Neural crest cell (in vitro differentiated cells): ENCODE measurements at places on chromosomes 3 and 15.

- DNase-seq, result no peak
Observed at GRCh38 chr3:117722856-117723255, 1013.3 kb downstream of the TUSC7 start.

DNA sequence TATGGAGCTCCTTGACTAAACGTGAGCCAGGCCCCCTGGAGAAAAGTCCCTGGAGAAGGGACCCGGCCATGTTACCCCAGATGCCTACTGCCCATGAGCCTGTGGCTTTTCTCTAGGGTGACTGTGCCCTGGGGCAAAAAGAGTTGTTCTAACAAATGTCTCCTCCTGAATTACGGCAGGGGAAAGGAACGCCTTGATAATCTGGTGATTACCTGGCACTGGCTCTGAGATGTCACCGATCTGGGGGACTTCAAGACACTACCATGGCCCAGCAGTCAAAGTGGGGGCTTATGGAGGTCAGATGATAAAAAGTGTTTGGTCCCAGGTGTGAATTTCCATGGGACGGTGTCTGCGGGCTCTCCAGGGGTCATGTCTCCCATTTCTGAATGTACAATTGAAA is 140.7 kb downstream of the KLF13 start:
- no peak for DNase-seq

DNA sequence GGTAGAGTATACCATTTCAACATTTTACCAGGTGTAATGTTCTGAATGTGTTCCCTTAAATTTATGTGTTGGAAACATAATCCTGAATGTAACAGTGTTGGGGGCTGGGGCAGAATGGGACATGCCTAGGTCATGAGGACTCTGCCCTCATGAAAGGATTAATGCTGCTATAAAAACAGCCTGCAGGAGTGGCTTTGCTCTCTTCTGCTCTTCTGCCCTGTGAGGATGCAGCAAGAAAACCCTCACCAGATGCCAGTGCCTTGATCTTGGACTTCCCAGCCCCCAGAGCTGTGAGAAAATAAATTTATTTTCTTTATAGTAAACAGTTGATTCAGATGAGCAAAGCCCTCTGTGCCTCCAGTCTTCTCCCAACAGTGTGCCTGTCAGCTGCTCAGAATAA is 326.0 kb upstream of the ONECUT1 start:
- no peak for DNase-seq

DNA sequence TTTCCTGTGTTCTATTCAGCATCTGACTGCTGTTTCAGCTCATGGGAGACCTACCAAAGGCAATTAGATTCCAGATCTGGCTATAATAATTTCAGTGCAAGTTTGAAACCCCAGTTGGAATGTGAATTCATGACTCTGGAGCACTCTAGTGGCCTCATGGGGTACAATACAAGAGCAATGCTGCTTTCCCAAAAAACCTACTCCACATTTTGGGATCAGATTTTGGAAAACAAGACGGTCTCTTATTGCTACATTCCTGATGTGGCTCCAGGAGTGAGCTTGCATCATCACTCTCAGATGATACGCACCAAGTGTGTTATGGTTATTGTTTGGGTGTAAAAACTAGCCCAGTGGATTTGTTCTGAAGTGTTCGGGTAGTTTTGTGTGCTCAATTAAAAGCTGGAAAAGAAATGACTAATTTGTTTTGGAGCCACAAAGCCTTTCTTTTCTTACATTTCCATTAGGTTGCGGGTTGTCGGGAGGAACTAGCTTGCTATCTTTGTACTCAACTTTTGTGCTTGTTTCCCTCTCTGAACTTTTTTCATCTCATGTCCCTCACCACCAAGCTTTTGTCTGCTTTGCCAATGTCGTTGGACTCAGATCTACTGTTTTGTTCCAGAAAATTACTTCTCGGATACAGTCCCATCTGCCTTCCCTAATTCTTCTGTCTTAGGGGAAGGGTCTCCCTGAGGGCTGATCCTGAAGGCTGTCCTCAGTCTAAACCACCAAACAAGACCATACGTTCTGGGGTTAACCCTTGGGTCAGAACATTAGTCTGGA is 272.1 kb downstream of the BBX start:
- DNase-seq, result no peak

DNA sequence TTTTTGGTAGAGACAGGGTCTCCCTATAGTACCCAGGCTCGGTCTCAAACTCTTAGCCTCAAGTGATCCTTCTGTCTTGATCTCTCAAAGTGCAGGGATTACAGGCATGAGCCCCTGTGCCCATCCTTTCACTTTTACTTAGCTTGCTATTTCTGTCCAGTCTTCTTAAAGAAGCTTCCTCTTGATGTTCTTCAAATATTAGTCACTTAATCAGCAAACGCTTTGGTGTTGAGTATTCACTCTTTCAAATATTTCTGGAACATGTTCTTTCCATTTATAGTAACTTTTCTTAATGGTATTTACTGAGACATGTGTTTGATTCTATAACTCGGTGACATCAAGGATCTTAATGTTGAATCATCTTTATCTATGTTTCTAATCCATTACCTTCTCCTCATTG is 122.1 kb downstream of the CNTN6 start:
- DNase-seq, result no peak

GRCh38 chr3:183895296-183895695 is 10.6 kb upstream of the PARL start:
- no peak for DNase-seq

DNA sequence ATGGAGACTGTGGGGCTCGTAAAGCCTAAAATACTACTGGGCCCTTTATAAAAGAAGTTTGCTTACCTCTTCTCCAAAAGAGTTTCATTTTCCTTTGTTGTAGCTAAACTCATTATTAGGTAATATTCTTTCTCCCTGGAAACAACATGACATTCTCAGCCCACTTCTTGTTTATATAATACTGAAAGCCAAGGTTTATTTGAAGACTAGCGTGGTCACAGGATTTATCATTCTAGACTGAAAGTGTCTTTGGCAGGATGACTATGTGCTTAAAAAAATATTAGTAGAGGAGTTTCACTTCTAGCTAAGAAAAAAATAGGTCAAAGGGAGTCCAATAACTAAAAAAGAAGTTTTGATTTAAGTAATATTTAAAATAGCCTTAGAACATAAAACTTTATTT is 1085.2 kb upstream of the CADM2 start:
- DNase-seq, result no peak

DNA sequence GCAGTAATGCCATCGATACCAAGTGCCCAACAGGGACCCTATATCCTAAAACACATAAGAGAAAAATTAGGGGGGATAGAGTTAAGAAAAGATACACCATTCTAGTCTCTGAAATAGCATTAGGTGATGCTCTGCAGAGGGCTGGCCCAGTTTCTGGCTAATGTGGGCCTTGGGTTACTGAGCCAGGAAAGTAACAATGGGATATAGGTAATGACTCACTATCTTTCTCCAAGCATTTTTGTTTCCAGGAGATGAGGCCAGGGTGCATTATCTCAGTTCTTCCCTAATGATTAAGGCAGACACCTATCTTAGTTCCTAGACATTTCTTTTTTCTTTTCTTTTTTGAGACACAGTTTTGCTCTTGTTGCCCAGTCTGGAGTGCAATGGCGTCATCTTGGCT is 50.0 kb downstream of the PRKAR2A start:
- no peak for DNase-seq

DNA sequence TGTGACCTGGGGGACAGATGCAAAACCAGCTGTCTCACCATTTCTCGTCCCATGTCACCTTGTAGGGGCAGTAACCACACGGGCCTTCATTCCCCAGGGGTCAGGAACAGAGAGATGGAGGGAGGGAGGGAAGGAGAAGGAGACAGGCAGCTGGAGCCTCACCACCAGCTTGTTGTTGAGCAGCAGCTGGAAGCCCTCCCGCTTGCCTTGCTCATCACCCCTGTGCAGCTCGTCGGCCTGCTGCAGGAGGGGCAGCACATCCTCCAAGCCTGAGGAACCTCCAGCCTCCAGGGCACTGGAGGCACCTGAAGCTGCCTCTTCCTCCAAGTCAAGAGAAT is 10.3 kb downstream of the RMDN3 start:
- no peak for DNase-seq

DNA sequence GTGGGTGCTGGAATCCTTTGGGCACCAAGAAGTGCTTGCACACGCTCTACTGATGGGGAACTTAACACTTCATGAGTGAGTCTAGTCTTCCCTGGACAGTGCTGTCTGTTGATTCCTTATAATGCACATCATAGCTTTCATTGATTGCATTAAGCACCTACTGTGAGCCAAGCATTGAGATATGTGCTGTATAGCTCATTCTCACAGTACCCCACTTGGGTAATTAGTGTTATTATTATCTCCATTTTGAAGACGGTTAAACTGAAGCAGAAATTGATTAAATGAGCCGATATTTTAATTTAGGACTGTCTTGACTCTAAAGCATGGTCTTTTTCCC is 504 bp upstream of the PDHB start:
- DNase-seq, result no peak

DNA sequence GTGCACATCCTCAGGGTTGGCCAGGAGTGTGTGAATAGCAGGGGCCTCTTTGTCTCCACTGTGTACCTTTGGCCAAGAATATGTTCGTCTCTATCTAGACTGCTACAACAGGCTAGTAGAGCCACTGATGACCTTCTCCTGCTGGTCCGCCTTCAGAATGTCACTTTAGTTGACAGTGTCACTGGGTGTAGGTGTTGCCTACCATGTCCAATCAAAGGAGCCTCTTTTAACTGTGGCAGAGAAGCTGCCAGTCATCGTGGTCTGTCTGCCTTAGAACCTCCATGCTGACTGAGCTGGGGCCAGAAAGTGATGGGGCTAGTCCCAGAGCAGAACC is 40.1 kb downstream of the OXSR1 start:
- DNase-seq, result no peak

DNA sequence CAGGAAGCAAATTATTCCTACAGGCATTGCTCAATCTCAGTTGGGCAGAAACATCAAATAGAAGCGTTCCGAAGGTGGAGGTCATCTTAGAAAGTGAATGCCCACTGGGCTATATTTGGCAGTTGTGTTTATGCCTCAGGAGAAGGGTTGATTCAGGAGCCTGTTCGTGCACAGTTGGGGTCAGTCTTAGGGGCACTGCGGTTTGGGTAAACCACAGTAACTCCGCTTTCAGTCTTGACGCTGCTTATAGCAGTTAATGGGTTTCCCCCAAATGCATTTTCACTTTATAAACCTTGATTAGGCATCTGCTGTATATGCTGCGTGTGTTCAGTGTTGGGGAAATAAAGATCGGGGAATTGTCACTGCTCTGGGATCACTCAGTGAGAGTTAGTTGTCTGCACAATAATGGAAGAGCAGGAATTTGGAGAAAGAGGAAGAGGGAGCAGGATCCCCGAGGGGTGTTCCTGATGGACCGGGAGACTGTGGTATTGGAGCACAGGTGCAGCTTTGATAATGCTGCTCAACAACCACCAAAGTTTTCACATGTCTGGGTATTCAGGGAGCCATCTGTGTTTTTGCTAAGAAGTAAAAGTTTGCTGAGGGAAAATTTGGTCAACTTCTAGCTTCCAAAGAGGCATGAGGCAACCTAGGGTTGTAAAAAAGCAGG is 124.3 kb upstream of the EIF1B start:
- no peak for DNase-seq

DNA sequence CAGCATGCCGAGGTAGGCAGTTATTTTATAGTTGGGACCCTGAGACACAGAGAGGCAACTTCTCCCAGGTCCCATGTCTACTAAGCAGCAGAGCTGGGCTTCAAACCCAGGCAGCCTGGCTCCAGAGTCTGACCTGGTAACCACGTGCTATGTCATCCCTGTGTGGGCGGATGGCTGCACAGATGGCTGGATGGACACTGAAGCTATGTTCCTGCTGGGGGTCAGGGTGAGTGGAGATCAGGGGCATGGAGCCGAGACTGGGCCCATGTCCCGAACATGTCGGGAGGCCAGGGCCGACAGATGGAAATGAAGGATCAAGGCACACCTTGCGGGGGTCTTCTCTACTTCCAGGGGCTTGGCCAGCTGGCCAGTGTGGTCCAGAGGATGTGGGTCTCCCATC is 9.3 kb upstream of the FBLN2 start:
- DNase-seq, result no peak

- peak; percentile 12 for DNase-seq
Observed at GRCh38 chr3:99532246-99532645, 106.1 kb upstream of the COL8A1 start.

GRCh38 chr3:7445331-7445730 is 584.4 kb downstream of the GRM7 start:
- DNase-seq, result no peak

- DNase-seq, result no peak
Observed at GRCh38 chr15:35540885-35541284, 5.1 kb downstream of the DPH6 start.

DNA sequence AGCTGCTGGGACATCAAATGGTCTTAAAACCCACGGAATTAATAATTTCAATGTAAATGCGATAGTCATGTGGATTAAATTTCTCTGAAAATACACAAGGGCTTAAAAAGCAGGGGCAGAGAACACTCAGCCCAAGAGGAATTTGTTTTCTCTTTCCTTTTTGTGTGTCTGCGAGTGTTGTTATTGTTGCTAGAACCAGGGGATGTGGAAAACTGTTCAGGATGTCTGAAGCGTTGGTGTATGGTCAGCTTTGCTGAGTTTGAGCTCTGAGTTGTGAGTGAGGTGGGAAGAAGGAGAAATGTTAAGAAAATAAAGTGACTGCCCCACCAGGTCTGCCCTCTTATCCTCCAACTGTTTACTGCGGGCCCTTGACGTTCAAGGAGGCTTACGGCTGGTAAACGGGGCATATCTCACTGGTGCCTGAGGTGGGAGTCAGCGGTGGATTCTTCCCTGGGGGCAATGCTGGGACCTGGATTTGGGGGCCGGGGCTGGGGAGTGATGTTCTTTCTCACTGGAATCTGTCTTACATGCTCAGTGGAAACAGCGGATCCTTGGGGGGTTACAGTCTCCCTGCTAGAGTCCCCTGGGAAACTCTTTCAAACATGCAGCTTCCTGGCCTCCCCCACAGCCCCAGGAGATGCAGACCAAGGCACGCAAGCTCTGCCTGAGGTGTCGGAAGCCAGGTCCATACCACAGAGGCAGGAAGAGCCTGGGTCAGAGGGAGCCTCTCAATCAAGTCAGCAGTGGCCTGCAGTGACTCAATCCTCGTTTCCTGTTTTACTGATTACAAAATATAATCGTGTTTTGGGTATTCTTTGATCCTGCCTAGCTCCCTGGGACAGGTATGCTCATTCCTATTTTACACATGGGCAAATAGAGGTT is 41.8 kb downstream of the ITGA11 start:
- DNase-seq, result no peak

DNA sequence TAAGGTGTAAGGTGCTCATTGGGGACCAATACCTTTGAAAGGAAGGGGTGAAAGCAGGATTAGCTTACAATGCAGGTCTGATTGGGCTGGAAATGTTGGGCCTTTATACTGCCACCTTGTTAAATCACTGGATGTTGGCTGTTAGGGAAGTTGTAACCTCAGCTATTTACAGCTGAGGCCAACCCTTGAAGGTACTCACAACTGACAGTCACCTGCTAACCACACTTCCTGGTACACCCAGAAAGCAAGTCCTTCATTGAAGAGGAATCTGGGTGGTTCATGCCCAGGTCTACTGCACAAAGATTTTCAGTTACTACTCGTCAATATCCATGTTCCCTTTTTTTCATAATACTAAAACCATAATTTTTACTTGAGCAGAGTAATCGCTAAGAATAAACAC is 65.4 kb upstream of the CLDN18 start:
- no peak for DNase-seq

- DNase-seq, result no peak
Observed at GRCh38 chr3:186882881-186883685, 40.6 kb downstream of the ADIPOQ start.

- DNase-seq, result no peak
Observed at GRCh38 chr3:124707656-124708062, 22.6 kb upstream of the UMPS start.
